Stimulated activated CD8-positive, alpha-beta memory T cell treated with anti-CD3 and anti-CD28 coated beads, Interleukin-15, amount 100 ng/mL, for 24 hours (primary cell): ENCODE measurements at places on chromosomes 11 and 22.

GRCh38 chr11:59601788-59602187 is 13.8 kb downstream of the OSBP start:
- no peak for DNase-seq

DNA sequence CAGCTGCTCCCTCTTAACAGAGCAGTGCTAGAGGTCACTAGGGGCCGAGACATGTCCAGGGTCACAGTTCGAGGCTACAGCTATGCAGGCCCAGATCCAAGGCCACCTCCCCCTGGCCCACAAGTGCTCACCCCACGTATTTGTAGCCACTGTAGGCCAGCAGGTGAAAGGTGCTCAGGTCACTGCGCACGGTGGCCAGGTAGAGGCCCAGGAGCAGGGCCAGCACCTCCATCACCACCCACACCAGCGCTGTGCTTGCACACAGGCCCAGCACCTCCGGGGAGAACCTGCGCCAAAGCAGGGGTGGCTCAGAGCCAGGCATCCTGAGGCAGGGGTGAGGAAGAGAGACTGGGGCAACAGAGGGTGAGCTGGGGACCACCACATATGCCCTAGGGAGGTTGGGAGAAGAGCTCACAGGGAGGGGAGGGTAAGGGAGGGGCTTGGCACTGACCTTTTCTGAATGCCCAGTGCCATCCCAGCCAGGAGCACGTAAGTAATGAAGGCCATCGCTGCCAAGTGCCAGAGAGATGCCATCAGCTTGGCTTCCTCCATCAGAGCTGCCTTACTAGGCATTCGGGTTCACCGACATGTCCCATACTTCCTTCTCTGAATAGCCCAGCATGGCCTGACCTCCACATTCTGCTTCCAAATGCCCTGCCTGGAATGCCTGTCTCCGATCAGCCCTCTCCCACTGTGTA is 3.5 kb downstream of the YIF1A start:
- DNase-seq: no peak

DNA sequence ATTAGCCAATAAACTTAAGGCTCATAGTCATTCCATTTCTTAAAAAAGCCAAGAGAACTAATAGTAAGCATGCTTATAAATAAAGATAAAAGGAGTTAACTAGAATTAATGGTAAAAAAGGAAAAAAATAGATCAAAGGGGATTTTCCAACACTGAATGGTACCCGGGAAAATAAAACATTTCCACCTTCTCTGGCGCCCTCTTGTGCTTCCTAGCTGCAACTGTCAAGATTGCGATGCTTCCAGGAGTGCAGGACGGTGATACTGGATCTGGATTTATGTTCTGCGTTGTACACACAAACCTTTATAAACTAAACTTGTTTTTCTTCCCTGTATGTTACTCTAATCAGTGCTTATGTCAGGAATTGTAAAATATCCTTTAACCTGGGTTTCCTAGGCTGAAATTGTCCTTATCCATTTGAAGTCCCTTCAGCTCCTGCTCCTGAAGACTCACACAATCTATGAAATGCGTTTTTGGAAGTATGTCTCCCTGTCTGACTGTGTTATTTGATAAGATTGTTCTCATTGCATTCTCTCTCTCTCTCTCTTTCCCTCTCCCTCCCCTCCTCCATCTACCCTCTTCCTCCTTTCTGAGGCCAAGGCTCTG is 9.6 kb upstream of the HTATIP2 start:
- no peak for DNase-seq

DNA sequence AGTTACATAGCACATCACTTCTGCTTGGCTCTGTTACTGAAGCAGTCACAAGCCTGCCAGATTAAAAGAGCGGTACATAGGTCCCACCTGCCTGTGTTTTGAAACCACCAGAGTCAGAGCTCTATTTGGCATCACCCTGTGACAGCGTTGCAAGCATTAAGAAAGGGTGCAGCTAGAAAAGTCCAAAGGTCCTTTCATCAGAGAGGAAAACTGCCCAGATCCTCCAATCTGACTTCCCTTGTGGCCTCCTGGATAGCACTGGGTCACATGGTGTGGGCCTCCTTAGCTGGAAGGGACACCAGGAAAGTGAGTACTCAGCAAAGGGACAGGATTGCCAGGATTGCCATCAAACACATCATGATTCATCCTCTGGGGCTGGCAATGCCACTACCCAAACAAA is 22.9 kb downstream of the STX3 start:
- no peak for DNase-seq

DNA sequence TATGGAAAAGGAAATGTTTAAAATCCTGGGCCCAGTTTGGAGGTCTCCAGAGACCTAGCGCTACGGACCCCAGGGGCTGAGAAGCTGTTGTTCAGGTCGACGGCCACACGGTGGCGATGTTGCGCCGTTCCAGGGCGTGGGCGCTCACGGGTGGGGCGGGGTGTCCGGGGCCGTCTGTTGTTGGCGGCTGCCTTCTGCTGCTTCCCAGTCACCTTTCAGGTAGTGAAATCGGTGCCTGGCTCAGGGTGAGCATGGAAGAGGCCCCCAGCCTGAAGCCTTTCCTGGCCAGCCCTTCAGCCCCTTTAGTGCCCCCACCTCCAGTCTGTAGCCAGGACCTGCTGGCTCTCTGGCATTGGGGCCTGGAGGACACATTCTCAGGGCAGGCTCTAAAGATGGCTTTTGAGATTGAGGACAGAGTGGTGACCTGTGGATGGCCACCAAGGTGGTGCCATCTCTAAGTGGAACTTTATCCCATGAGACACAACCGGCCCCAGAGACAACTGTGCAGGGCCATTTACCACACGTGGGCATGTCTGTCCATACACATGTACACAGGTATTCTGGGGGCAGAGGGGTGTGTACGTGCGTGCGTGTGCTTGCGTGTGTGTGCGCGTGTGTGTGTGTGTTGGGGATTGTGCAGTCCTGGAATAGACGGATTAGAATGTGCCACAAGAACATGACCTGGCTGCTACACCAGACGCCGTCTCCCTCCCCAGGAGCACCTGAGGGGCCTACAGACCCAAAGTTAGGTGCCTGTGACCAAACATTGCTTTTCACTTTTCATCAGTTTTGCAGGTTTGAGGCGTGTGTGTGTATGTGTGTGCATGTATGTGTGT is 53.8 kb downstream of the ST14 start:
- DNase-seq: peak; percentile 65
